ENCODE measurements at places on chromosomes 11 and 22.

DNA sequence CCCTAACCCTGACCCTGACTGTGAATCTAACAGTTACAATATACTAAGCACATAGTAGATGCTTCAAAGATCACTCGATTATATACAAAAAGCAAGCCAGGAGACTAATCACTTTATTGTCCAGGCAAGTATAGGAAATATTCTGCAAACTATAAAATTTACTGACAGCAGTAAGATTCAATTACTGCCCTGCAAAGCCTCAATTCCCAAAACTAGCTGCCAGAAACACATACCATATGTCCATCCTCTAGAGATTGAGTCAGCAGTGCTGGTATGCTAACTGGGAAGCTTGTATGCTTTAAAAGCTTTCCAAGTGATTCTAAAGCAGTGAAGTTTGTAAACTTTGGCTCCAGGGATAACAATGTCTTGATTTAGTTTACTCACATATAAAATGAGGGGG is 26.1 kb downstream of the CSTF3 start:
- DNase-seq = no peak

GRCh38 chr11:3223932-3224381 is 5.3 kb upstream of the MRGPRG start:
- no peak for DNase-seq

- DNase-seq = no peak
Measured at GRCh38 chr11:122516686-122517085, 138.8 kb upstream of the UBASH3B start.

DNA sequence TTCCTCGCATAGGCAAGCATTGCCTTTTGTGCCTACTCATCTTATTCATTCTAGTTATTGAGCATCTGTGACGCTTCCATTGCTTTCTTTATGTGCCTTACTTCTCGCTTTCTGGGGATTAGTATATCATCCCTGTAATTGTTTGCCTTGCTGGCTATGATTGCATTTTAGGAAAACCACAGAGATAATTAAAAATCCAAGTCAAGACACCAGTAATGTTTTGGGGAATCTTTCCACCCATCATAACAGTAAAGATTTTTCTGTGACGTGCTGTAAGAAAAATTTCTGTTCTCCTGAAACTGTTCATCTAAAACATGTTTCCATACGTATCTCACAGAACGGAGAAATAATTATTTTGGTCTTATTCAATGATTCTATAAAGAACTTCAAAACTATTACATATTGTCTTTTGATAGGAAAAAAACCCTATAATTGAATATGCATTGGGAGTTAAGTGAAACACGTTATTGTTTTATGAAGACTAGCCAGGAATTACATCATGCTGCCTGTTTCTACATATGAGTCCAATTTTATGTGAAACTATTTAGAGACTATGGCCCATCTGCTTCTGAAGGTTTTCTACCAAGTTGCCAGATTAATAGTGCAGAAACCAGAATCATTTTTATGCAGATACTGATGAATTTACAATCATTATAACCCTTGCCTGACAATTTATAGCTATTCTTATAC is 133.7 kb upstream of the FIBIN start:
- DNase-seq = no peak

GRCh38 chr11:95727620-95728019 is 62.0 kb downstream of the FAM76B start:
- DNase-seq = no peak

DNA sequence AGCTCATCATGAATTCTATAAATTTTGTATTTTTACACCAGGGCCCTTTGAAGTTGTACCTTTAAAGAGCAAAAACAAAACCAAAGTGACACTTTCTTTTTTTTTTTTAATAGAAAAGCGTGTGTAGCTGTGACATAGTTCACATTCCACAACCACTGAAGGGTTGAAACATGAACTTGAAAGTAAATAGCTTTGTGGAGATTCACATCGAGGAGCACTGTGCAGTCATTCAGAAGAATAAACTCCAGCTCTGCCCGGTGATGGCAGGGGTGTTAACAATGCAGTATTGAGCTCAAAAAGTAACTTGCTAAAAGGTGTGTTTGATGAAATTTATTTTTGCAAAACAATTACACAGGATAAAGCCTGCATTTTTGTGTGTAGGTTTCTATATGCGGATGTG is 1166.2 kb downstream of the TBC1D22A start:
- DNase-seq = no peak

GRCh38 chr22:36613958-36614357 is 85.0 kb upstream of the EIF3D start:
- DNase-seq = no peak

All from GM12891 (cell line).